ENCODE measurements at places on chromosomes 16 and 17.
A peak's percentile ranks its signal among the peaks of the same experiment; 100 is the strongest.

DNA sequence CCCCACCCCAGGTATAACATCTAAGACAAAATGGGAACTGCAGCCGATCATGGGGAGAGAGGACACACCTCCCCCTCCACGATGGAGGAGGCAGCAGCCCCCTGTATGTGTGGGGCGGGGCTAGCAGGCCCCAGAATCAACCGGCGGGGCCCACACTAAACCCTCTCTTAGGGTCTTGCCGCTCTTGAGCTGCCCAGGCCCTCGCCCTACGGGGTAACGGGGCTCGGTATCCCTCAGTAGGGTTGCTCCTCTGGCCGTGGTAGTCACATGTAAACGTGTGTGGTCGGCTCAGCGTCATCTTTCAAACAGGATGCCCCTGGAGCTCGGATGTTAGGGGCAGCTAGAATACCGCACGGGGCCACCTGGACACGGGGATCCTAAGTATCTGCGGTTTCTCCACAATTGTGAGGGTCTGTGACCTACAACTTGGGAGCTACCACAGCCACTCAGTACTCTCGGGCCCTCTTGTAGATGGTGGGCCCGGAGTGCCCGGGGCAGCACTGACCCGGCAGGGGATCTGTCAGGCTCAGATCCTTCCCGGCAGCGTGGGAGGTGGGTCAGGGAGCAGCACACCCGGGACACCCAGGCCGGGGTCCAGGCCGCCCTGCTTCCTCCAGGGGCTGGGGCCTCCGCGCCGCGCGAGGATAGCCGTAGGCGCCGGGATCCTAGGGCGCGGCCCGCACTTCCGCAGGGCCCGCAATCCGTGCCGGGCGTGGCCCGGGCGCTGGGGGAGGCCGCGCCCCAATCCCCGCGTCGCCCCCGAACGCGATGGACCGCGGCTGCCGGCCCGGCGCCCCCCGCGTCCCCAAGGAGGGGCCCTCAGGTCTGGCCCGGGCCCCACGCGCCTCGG is 781 bp downstream of the ARHGDIA start:
- H3K36me3 ChIP-seq: peaks cover 25% of the 10 kb centered on the region
- peak overlapping the region; percentile 95 for H3K27ac ChIP-seq
- H3K27me3 ChIP-seq: no peaks in the 10 kb centered on the region
- peak; percentile 47 for DNase-seq

DNA sequence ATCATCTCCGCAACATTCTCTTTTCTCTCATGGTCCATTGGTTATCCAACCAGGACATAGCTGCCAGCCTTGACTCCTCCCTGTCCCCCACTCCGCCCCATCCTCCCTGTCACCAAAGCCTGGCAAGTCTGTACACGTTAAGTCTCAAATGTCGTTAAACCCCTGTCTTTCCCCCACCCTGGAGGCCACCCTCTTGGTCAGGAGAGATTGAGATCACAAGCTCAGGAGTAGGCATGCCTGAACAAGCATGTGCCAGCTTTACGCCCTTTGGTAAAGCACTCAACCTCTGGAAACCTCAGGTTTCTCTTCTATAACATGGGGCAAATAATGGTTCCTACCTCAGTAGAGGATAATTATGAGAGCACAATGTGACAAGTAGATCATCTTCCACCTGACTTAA is 38.1 kb upstream of the CCL1 start:
- peaks cover 35% of the 10 kb centered on the region for H3K4me1 ChIP-seq
- peaks cover 14% of the 10 kb centered on the region for H3K27me3 ChIP-seq

- H3K4me1 ChIP-seq: peaks cover 87% of the 10 kb centered on the region
- no peaks in the 10 kb centered on the region for H3K36me3 ChIP-seq
- H3K4me3 ChIP-seq: no peak overlapping the region
- peaks cover 3% of the 10 kb centered on the region for H3K27me3 ChIP-seq
- DNase-seq: no peak
- H3K27ac ChIP-seq: peak overlapping the region; percentile 27
These were observed 5.7 kb upstream of the NR1D1 start for GRCh38 chr17:40105861-40106759.

DNA sequence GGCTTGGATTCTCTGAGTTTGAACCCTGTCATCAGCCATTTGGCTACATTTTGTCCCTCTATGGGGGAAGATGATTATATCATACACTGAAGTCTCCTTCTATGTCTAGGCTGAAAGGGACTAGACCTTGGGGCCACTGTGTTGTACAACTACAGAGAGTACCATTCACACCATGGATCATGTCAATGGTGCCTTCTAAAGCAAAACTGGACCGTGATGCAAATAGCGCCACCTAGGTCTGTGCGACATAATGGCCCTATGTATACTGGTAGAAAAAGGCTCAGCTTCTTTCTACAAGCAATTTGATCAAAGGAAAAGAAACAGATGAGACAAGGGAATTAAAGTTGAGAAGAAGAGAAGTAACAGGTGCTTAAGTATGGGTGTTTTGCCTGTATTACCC is 100.7 kb downstream of the LYRM1 start:
- H3K4me1 ChIP-seq: no peaks in the 10 kb centered on the region
- no peak overlapping the region for H3K27ac ChIP-seq
- DNase-seq: peak; percentile 35
- no peaks in the 10 kb centered on the region for H3K36me3 ChIP-seq
- peaks cover 6% of the 10 kb centered on the region for H3K27me3 ChIP-seq

- no peaks in the 10 kb centered on the region for H3K4me1 ChIP-seq
- peaks cover 5% of the 10 kb centered on the region for H3K36me3 ChIP-seq
- H3K27me3 ChIP-seq: no peaks in the 10 kb centered on the region
- H3K4me3 ChIP-seq: no peak overlapping the region
- no peak overlapping the region for H3K27ac ChIP-seq
These were observed 28.7 kb downstream of the UNK start for GRCh38 chr17:75813081-75814020.

DNA sequence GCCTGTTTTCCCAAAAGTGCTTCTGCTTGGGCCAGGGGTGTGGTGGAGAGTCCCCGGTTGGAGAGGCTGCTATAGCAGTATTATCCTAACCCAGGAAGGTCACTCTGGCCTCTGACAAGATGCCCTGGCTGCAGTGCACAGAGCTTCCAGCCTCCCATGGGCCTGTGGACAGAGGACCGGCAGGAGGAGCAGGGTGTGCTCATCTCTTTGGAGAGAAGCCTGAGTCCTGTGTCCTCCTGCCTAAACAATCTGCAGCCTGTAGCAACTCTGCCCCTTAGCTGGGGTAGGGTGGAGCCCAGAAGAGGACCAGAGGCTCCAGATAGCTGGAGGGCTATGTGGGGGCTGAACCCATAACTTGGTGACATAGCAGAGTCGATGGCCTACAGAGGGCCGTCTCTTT is 78.0 kb downstream of the MPRIP start:
- peaks cover 80% of the 10 kb centered on the region for H3K4me1 ChIP-seq
- H3K27ac ChIP-seq: peak overlapping the region; percentile 91
- H3K27me3 ChIP-seq: no peaks in the 10 kb centered on the region

DNA sequence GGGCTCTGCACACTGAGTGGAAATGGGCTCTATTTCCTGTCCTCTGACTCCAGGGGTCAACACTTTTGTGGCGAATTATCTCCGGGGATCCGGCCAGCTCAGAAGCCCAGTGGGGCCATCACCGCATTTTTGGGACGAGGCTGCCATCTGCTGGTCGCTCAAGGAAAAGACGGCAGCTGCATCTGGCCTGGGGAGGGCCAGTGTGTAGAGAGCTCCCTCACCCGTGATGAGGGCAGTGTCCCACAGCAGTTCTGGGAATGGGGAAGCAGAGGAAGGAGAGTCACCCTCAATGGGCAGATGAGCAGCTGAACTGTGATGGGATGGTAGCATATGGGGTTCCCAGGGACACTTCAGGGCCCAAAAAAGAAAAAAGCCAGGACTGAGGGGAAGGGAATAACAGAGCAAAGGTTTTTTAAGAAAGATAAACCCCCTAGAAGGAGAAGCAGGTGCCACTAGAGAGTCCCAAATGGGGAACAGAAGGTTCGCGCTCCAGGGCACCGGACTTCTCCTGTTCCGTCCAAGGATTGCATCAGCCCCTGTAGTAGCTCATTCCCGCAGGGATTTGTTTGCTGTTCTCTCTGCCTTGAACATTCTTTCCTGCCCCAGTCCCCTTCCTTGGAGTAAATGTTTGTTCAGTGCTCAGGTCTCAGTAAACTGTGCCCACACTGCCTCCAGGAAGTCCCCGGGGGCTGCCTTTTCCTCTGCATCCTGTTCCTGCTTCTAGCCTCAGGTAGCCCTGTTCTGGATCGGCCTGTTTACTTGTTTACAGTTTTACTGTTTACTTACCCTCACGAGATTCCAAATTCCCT is 9.3 kb upstream of the ABCC12 start:
- peak; percentile 62 for DNase-seq
- no peaks in the 10 kb centered on the region for H3K36me3 ChIP-seq
- H3K27ac ChIP-seq: no peak overlapping the region
- H3K27me3 ChIP-seq: peaks cover 4% of the 10 kb centered on the region
- no peak overlapping the region for H3K4me3 ChIP-seq
- peaks cover 14% of the 10 kb centered on the region for H3K4me1 ChIP-seq

GRCh38 chr17:82518826-82519810 is at the start of gene FOXK2:
TSS of gene FOXK2 (plus strand) at chr17:82519732. CDS start at chr17:82519889, 157 bp downstream.
- peaks cover 5% of the 10 kb centered on the region for H3K36me3 ChIP-seq
- H3K27ac ChIP-seq: peak within 1 kb of the TSS; percentile 91
- peaks cover 21% of the 10 kb centered on the region for H3K4me1 ChIP-seq
- peaks cover 4% of the 10 kb centered on the region for H3K27me3 ChIP-seq
- peak within 1 kb of the TSS; percentile 79 for H3K4me3 ChIP-seq

DNA sequence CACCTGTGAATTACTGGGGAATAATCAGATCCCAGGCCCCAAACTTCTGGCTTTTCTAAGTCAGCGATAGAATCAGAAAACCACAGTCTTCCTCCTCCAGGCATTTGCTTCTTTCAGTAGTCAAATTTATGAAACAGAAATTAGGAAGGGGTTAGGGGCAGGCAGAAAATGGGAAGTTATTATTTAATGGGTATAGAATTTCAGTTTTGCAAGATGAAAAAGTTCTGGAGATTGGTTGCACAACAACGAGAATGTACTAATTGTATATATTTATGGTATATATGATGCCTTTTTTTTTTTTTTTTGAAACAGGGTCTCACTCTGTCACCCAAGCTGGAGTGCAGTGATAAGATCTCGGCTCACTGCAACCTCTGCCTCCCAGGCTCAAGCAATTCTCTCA is 23.5 kb downstream of the ORC6 start:
- H3K27ac ChIP-seq: no peak overlapping the region
- no peaks in the 10 kb centered on the region for H3K27me3 ChIP-seq
- no peak overlapping the region for H3K4me3 ChIP-seq
- DNase-seq: no peak
- no peaks in the 10 kb centered on the region for H3K4me1 ChIP-seq
- no peaks in the 10 kb centered on the region for H3K36me3 ChIP-seq

DNA sequence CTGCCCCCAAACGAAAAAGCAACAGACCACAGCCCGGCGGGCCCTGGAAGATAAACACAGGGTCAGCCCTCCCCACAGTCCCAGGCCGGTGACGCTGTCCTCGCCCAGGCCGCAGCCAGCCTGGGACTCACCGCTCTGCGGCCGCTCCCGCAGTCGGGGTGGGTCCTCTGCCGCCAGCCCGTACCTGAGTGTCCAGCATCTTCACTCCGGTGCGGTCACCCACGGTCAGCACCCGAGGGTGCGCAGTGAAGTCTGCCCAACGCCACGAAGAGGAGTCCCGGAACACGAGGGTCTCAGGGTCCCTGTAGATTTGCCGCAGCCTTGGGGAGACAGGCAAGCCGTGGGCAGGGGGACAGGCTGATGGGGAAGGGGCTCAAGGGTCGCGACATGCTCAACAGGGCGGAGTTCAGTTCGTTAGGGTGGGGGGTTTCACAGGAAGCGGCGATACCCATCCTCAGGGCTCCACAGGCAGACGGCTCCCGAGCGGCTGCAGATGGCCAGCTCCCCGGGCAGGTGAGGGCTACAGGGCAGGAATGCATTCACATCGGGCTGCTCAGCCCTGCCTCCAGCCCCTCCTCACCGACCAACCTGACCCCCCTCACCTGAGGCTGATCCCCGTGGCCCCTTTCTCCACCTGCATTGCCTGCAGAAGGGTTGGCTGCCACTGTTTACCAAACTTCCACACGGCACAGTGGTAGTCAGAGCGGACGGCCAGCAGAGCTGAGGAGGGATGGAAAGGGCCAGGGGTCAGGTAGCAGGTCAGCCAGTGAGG is 5.5 kb downstream of the TAF1C start:
- peaks cover 14% of the 10 kb centered on the region for H3K36me3 ChIP-seq
- no peak overlapping the region for H3K27ac ChIP-seq
- H3K27me3 ChIP-seq: no peaks in the 10 kb centered on the region
- DNase-seq: no peak
- peaks cover 18% of the 10 kb centered on the region for H3K4me1 ChIP-seq
- no peak overlapping the region for H3K4me3 ChIP-seq

GRCh38 chr16:84252184-84252583 is 12.4 kb upstream of the KCNG4 start:
- DNase-seq: no peak
- H3K4me1 ChIP-seq: no peaks in the 10 kb centered on the region
- H3K36me3 ChIP-seq: no peaks in the 10 kb centered on the region
- H3K4me3 ChIP-seq: no peak overlapping the region

DNA sequence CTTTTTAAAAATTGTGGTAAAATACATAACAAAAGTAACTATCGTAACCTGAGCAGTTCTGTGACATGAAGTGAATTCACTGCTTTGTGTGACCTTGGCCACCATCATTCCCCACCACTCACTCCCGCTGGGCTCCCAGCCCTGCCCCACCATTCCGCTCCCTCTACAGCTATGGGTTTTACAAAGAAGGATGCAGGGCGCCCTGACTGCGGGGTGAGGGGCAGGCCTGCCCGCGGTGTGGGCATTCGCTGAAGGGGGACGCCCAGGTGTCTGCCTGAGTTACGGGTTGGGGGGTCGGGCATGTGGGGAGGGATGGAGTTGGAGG is at the start of gene CEMP1:
TSS of gene CEMP1 (minus strand) at position 38 of the 325 bp plus-strand sequence. CDS start 335 bp downstream, outside the sequence.
- no peaks in the 10 kb centered on the region for H3K27me3 ChIP-seq
- H3K27ac ChIP-seq: peak within 1 kb of the TSS; percentile 99
- no peaks in the 10 kb centered on the region for H3K36me3 ChIP-seq
- H3K4me3 ChIP-seq: peak within 1 kb of the TSS; percentile 90

DNA sequence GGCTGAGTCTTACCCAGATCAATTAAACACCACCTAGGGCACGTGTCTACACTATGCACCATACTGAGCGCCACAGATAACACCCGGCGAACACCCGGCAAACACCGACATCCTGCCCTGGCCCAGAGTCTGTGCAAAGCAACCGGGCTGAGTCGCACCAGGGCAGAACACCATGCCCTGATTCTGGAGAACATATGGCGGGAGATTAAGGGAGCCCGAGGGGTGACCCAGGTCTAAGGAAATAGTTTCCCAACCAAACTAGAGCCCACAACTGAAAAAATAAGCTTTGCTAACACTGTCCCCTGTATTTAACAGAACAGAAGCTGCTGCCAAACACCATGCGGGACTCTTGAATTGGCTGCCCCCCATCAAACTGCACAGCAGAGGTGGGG is 22.1 kb downstream of the MYO18A start:
- DNase-seq: no peak
- H3K4me1 ChIP-seq: peaks cover 51% of the 10 kb centered on the region
- no peaks in the 10 kb centered on the region for H3K36me3 ChIP-seq
- H3K4me3 ChIP-seq: no peak overlapping the region
- H3K27ac ChIP-seq: peak overlapping the region; percentile 64

Measured in activated CD4-positive, alpha-beta T cell treated with anti-CD3 and anti-CD28 coated beads, Interleukin-2, amount 10 ng/mL, durations not matched to agents 7 days and 5 days (primary cell).